ENCODE measurements at places on chromosomes 5 and 9.
A peak's percentile ranks its signal among the peaks of the same experiment; 100 is the strongest.

DNA sequence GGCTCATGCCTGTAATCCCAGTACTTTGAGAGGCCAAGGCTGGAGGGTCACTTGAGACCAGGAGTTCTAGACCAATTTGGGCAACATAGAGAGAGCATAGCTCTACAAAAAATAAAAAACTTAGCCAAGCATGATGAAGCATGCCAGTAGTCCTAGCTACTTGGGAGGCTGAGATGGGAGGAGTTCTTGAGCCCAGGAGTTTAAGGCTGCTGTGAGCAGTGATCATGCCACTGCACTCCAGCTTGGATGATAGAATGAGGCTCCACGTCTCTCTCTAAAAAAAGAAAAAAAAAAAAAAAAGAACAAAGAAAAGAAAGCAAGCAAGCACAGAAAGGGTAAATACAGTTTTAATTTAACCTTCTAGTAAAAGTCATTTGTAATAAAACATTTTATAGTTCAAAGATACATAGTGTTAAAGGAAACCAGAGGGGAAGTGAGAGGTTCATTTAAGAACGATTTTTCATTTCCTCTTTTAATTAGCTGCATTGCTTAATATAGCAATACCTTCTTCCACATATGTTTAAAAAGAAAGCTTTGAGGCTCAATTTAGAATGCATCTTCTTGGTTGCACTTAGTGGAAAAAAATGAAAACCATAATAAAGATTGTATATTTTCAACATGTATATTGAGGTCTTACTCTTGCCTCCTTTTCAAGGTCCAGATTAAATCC, 14.9 kb downstream of the GAPT start:
- no peak for DNase-seq

DNA sequence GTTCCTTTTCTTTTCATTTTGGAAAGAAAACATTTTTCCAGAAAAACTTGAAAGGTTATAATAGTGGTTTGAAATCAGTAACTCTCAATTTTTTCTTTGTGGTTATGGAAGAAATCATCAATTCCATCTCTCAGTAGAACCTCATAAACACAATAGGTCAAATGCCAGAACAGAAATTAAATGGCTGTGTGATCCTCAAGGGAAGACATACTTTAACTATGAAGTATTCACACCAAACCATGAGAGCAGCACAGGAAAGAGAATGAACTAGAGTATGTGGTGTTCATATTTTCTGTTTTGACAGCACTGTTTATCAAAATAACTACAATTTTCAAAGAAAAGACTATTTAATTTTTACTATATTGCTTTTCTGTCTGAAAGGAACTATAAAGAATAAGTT, 29.7 kb upstream of the EFNA5 start:
- DNase-seq = no peak

DNA sequence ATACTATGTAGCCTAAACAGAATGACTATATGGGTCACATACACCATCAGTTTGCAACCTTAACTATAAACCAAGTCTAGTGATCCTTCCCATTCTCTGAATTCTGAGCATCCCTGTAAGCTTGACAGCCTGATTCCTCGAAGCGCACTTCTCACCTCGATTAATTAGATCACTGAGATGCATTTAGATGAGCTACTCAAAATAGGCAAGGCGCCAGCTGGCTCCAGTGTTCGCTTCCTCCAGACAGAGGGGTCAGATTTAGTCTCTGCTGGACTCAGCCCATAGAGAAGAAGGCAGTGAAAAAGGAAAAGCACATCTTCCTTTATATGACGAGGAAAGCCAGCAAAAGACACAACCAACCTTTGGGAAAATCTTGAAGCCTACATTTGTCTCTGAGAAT, 371.5 kb downstream of the MLLT3 start:
- DNase-seq = no peak

GRCh38 chr9:35646153-35646532, 4.6 kb downstream of the SIT1 start:
- DNase-seq = no peak

- no peak for DNase-seq
Measured at GRCh38 chr5:143234162-143234842, 169.2 kb downstream of the NR3C1 start.

DNA sequence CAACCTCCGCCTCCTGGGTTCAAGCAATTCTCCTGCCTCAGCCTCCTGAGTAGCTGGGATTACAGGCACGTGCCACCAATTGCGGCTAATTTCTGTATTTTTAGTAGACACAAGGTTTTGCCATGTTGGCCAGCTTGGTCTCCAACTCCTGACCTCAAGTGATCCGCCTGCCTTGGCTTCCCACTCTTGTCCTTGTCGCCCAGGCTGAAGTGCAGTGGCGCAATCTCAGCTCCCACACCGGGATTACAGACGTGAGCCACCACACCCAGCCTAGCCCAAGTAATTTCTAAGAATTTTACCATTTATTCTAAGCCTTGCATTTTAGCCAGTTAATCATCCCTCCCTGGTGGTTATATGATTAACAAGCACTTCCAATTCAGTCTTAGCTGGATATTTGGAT, 11.0 kb downstream of the NAIP start:
- DNase-seq = no peak

GRCh38 chr9:575139-575538, 266.4 kb upstream of the DMRT1 start:
- no peak for DNase-seq

GRCh38 chr9:133354766-133355165, 1.5 kb downstream of the SURF1 start:
- DNase-seq = no peak

GRCh38 chr5:132396589-132397031, 27.1 kb downstream of the SLC22A5 start:
- no peak for DNase-seq

DNA sequence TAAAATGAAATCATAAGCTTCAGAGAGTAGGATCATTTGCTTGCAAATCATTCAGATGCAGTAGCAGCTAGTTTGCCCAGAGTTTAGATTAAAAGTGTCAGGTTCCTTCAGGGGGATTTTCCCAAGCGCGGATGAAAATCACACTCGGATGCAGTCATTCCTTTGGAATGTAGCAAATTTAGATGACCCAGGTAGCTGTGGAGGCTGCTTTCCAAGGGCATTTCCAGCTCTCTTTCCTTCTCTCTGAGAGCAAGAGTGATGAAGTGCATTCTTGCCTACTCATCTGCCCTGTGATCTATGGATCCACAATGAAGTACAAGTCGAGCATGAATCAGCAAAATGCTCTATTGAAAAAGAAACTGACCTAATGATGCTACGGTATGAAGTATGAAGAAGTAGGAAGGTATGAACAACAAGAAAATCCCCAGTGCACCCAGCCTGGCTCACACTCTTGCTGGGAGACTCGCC, 200.2 kb downstream of the PLK2 start:
- no peak for DNase-seq

DNA sequence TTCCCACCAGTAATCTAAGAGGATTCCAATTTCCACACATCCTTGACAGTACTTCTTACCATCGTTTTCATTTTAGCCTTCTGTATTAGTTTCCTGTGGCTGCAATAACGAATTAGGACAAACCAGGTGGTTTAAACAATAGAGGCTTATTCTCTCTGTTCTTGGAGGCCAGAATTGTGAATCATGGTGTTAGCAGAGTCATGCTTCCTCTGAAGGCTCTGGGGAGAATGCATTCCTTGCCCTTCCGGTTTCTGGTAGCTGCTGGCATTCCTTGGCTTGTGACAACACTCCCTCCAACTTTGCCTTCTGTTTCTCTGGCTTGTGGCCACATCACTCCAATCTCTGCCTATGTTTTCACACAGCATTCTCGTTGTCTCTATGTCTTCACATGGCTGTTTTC, 23.5 kb downstream of the RIGI start:
- no peak for DNase-seq

GRCh38 chr9:128421482-128421996, 882 bp downstream of the CERCAM start:
- peak; percentile 5 for DNase-seq

GRCh38 chr5:141945511-141946051, 12.4 kb downstream of the PCDH12 start:
- DNase-seq = no peak

- DNase-seq = no peak
Measured at GRCh38 chr5:175060257-175060656, 335.9 kb downstream of the MSX2 start.

- no peak for DNase-seq
Measured at GRCh38 chr9:75858497-75859092, 31.9 kb upstream of the PCSK5 start.

- DNase-seq = no peak
Measured at GRCh38 chr5:93438124-93438523, 142.9 kb downstream of the NR2F1-AS1 start.

- no peak for DNase-seq
Measured at GRCh38 chr5:44532981-44533380, 143.8 kb upstream of the FGF10 start.

GRCh38 chr9:2179567-2179966, 164.4 kb downstream of the SMARCA2 start:
- no peak for DNase-seq

DNA sequence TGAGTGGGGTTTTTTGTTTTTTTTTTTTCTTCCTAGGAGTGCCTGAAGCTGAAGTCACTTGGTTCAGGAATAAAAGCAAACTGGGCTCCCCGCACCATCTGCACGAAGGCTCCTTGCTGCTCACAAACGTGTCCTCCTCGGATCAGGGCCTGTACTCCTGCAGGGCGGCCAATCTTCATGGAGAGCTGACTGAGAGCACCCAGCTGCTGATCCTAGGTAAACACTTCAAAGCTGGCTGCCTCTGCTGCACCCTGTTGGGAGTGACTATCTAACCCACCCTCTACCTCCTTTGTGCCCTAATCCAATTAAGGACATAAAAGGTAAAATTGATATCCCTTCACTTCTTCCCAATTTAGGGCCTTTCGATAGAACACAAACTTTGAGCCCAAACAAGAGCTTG, 206.8 kb downstream of the SAXO1 start:
- DNase-seq = no peak

All from stimulated activated CD4-positive, alpha-beta T cell treated with anti-CD3 and anti-CD28 coated beads, Interleukin-2, amount 100 ng/mL, for 24 hours (primary cell).